B cell (primary cell): ENCODE measurements at places on chromosomes 7 and 10. TPM values are rescaled to one million over a fixed set of nuclear protein-coding genes. Genes with fewer than 3 reads are reported as not detected.
A peak's percentile ranks its signal among the peaks of the same experiment; 100 is the strongest.

- DNase-seq: no peak
Observed at GRCh38 chr10:32954080-32954479, 4.0 kb downstream of the ITGB1 start.

DNA sequence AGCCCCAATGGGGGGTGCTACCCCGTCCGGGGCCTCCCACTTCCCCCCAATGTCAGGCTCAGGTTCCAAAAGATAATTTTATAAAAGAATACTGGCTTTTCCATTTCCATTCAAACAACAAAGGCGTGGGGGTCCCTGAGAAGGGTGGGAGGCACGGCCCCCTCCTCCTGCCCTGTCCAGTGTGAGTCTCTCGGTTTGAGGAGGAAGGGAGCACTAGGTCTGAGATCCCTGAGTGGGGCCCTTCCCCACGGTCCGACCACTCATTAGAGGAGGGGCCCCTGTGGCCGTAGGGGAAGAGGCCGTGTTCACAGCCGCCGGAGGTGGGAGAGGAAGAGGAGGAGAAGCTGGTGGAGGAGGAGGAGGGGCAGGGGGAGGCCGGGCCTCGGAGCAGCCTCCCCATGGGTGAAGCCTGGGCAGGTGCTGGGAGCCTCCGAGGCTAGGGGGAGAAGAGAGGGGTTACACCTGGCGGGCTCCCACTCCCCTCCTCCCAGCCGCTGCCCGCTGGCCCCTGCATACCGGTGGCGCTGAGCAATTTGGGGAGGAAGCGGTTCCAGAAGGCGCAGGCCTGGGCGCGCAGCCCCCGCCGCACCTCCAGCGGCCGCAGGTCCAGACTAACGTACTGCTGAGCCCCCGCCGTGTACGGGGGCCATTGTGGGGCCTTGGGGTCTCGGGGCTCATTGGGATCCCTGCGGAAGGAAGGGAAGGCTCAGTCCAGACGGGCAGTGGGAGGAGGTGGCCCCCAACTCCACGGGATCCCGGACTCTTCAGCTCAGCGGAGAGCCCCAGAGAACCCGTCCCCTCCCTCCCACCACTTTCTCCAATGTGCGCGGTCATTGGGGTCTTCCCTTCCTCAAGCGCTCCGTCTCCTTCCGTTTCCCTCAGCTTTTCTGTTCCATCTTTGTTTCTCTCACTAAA is 1.4 kb upstream of the UFSP1 start:
- peak; percentile 44 for DNase-seq

- no peak for DNase-seq
Observed at GRCh38 chr7:99357701-99358490, 16.6 kb upstream of the ARPC1B start.

DNA sequence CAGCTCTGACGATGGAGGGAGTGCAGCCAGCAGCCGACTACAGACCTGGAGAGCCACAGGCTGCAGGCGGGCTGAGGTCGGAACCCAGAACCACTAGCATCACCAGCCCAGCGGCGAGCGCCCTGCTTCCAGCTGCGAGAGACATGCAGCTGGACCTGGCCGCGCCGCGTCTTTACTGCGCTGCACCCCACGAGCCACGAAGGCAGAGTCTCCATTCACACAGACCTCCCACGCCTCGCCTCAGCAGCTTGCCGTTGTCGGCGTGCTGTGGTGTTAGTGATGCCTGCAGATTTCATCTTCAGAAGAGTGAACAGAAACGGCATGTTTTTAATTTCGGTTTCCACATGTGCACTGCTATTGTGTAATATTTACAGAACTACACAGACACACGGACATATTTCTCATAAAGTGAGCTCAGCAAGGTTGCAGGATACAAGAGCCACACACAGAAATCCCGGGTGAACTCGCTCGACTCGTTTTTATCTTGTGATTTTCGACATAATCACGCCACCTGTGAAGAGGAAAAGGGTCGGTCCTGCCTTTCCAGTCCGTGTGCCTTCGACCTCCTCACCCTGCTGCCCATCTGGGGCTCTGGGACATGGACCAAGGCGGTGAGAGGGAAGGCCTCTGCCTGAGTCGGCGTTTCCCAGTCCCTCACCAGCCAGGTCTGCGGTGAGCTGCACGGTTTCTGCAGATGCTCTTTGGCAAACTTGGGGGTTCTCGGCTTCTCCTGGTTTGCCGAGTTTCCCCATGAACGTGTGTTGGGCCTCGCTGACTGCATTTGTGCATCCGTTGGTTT is 252.2 kb downstream of the ELFN1 start:
- no peak for DNase-seq

GRCh38 chr10:58641708-58642107 is 129.0 kb downstream of the BICC1 start:
- no peak for DNase-seq

DNA sequence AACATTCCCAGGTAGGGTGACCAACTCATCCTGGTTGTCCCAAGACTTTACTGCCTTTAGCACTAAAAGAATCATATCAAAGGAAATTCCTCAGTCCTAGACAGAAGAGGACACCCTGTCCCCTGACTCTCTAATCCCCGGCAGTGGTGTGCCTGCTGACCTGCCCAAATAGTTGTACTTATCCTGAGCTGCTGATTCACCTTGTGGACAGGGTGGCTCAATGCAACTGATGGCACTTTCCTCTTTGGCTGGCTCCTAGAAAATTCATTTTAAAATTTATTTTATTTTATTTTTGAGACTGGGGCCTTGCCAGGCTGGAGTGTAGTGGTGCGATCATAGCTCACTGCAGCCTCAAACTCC is 111.7 kb downstream of the JCAD start:
- DNase-seq: no peak

- DNase-seq: peak; percentile 65
Observed at GRCh38 chr10:101226491-101227428, 2.5 kb downstream of the LBX1 start.

- DNase-seq: no peak
Observed at GRCh38 chr7:99201027-99201426, 6.9 kb downstream of the KPNA7 start.

DNA sequence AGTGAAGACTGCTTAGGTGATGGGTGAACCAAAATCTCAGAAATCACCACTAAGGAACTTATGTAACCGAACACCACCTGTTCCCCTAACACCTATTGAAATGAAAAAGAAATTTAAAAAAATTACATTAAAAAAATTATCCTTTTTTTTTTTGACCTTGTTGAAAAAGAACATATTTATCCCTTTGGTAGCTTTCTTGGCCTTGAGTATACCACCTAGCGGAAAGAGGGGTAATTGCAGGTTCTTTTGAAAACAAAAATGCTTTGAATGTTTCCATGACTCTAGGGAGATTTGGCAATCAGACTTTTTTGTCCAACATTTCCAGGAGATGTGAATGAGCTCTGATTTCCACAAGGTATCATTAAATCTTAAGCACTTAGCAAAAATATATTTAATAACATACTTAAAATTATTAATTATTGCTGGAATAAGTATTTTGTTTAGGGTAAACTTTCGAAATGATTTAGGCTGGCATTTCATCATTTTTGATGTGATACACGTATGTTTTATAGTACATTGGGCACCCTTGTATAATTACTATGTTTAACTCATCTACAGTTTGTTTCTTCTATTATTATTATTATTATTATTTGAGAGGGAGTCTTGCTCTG is 47.0 kb upstream of the ELMO1 start:
- DNase-seq: peak; percentile 52

- no peak for DNase-seq
Observed at GRCh38 chr10:5887029-5887428, 2.7 kb downstream of the ANKRD16 start.

DNA sequence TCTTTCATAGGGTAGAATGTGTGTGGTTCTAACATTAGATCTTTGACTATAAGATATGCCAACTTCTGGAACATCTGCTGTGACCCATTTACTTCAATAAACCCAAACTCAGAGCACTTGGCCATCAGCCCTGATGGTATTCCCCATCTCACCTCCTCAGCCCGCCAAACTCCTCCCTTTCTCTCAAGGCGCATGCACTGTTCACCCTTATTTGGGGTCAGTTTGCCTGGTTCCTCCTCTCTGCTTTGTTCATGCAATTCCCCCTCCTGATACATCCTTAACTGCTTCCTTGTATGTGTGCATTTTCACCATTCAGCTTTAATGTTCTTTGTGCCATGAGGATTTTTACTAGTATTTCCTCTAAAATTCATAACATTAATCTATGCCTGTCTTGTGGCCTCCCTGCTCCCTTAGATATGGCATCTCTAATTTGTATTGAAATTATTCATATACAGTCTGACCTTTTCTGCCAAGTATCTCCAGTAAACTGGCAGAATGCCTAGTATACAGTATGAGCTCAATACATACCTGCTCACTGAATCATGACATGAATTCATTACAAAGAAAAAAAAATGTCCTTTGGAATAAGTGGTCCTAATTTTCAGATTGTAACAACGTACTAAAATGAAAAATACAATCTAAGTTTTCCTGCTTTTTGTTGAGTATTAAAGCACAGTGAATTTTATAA is 336.8 kb upstream of the IGFBP3 start:
- DNase-seq: no peak

Gene MRM2
- total RNA-seq: 29.0 and 30.7 TPM in 2 replicates

Gene OR13A1
- 2.3 TPM in 2 replicates for total RNA-seq

Gene MMP21
- 0.15 TPM in 2 replicates for total RNA-seq

Gene GNAT3
- total RNA-seq: not detected in 2 replicates

Gene ARHGEF35
- 2.1 and 4.2 TPM in 2 replicates for total RNA-seq

Gene MCM10
- 0.15 and 0.42 TPM in 2 replicates for total RNA-seq

Gene MKX
- total RNA-seq: not detected in 2 replicates
